SJSA1 (cell line): ENCODE measurements at places on chromosomes 16 and 17. TPM values are rescaled to one million over a fixed set of nuclear protein-coding genes. Genes with fewer than 3 reads are reported as not detected.
A peak's percentile ranks its signal among the peaks of the same experiment; 100 is the strongest.

DNA sequence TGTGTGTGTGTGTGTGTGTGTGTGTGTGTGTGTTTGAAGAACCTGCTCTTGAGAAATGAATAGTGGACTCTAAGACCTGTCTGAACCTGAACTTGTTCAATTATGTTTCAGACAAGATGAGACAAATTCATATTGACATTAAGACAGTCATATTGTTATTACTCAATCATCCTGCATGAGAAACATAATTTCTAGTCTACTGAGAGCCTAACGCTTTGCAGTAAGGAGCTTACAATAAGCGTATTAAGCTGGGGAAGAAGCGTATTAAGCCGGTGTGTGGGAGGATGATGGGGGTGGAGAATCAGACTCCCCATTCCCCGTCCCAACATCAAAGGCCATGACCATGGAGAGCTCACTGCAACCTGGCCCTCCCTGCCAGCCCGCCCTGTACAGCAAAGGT lies 22.4 kb upstream of the MNT start:
- no peaks in the 10 kb centered on the region for H3K27me3 ChIP-seq
- no peak overlapping the region for H3K27ac ChIP-seq
- no peak overlapping the region for H3K4me3 ChIP-seq
- H3K4me1 ChIP-seq = no peaks in the 10 kb centered on the region
- no peak for DNase-seq

DNA sequence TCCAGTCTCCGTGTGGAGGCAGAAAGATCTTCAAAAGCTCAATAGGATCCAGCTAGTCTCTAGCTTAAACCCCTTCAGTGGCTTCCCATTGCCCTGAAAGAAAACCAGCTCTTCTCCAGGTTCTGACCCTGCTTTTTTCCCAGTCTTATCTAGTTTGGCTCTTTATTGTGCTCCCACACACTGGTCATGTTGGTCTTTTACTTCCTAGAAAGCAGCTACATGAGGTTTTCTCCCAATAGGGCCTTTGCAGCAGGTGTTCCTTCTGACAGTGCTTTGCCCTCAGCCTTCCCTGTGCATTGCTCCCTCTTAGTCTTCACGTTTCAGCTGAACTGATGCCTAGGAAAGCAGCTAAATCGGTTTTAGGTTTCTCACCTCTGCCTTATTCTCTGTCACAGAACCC lies 21.7 kb upstream of the ABCA3 start:
- H3K27ac ChIP-seq = no peak overlapping the region
- no peak overlapping the region for H3K4me3 ChIP-seq
- peaks cover 45% of the 10 kb centered on the region for H3K27me3 ChIP-seq
- no peaks in the 10 kb centered on the region for H3K36me3 ChIP-seq
- no peaks in the 10 kb centered on the region for H3K4me1 ChIP-seq

DNA sequence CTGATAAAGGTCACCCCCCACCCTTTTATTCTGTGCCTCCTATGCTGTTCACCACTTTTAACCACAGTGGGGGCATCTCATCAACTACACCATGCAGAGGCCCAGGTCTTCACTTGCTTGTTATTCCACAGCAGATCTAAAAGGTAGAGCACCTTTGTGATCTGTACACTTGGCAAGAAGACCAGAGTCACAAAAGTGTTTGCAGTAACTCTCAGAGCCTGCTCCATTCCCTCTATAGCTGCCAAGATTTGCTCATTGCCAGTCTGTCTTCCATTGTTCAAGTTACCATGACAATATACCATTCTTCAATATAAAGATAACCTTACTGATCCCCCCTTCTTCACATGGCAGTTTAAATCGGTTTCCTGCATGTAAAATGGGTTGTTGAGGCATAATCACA lies 180.0 kb downstream of the TOX3 start:
- H3K36me3 ChIP-seq = no peaks in the 10 kb centered on the region
- no peaks in the 10 kb centered on the region for H3K27me3 ChIP-seq
- no peak overlapping the region for H3K27ac ChIP-seq
- no peaks in the 10 kb centered on the region for H3K4me1 ChIP-seq
- H3K4me3 ChIP-seq = no peak overlapping the region
- DNase-seq = no peak

DNA sequence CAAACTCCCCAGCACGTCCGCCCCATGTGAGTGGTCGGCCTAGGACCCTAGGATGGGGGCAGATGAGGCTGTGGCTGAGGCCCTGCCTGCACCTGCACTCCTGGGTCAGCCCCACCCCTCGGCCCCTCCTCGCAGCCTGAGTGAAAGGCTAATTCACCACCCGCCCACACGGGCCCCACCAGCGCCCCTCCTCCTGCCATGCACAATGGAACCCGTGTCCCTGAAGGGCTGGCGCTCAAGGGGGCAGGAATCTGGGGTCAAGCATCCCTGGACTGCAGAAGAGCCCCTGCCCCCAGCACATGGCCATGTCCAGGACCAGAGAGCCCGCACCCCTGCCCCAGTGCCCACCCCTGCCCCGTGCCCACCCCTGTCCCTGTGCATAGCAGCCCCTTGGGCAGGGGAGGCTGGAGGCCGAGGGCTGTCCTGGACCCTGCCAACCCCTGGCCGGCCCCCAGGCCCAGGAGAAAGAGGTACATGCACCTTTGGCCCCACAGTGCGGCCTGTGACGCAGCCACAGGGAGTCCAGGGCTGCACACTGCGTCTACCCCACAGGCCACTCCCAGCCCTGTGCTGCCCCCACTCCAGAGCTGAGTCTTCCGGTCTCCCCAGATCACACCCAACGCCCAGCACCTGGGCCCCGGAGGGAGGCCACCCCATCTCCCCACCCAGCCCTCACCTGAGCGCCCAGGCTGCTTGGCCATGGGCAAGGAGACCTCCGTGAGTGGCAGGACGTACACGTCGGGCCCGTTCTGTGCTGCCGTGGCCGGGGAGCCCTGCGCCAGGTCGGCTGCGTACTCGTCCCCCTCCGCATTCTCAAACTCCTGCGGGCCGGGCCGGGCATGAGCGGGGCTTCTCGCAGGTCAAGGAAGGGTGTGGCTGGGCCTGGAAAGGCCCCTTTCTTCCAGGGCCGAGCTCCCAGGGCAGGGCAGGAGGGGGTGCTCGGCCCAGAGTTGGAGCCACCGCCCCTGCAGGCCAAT lies 34.6 kb upstream of the PVALEF start:
- H3K4me1 ChIP-seq = no peaks in the 10 kb centered on the region; the same call in 1 of the 2 replicates
- DNase-seq = no peak
- H3K27ac ChIP-seq = no peak overlapping the region
- H3K36me3 ChIP-seq = no peaks in the 10 kb centered on the region
- no peak overlapping the region for H3K4me3 ChIP-seq

DNA sequence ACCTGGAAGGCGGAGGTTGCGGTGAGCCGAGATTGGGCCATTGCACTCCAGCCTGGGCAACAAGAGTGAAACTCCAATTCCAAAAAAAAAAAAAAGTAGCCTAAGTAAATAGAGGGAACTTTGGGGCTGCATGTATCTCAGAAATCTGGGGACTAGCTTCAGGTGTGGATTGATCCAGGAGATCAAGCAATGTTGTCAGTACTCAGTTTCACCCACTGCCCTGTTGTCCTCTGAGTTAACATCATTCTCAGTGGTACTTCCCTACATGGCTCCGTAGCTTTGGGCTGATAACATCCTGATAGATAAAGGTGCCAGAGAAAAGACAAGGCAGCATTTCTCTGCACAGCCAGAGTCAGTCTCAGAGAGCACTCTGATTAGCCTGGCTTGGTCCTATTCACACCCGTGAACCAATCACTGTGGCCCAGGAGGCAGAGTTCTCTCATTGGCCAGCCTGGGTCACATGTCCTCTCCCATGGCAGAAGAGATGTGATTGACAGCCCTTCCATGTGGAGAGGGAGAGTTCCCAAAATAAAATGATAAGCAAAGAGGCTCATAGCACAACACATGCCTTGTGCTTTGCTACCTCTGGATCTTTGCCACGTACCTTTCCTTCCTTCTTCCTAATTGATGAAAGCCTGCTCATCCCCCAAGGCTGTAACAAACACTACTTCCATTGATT lies 99.6 kb downstream of the ABCC1 start:
- no peaks in the 10 kb centered on the region for H3K27me3 ChIP-seq
- H3K36me3 ChIP-seq = peaks cover 77% of the 10 kb centered on the region
- peaks cover 38% of the 10 kb centered on the region for H3K4me1 ChIP-seq
- no peak overlapping the region for H3K4me3 ChIP-seq
- peak overlapping the region; percentile 0; the same call in 1 of the 2 replicates for H3K27ac ChIP-seq
- DNase-seq = no peak

DNA sequence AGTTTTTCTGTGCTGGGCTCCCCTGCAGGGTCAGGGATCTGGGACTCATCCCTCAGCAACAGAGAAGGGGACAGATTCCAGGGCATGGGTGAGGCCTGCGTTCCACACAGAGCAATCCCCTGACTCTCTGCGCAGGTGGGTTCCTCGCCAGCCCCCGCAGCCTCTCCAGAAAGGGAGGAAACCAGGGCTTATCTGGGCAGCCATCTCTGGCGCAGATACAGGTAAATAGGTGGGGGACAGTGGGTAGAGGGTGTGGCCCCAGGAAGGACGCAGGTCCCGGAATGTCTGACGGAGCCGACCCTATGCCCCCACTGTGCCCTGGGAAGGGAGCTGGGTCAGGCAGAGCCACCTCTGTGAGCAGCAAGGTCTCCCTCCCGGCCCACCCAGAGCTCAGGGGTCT lies 23.2 kb downstream of the PIEZO1 start:
- peaks cover 80% of the 10 kb centered on the region for H3K36me3 ChIP-seq
- no peak overlapping the region for H3K4me3 ChIP-seq
- peaks cover 52% of the 10 kb centered on the region for H3K4me1 ChIP-seq
- H3K27me3 ChIP-seq = no peaks in the 10 kb centered on the region
- H3K27ac ChIP-seq = no peak overlapping the region

- H3K36me3 ChIP-seq = no peaks in the 10 kb centered on the region
- H3K4me3 ChIP-seq = no peak overlapping the region
- H3K27ac ChIP-seq = no peak overlapping the region
- H3K4me1 ChIP-seq = no peaks in the 10 kb centered on the region
Observed at GRCh38 chr16:83541231-83541630, 266.5 kb upstream of the HSBP1 start.

GRCh38 chr16:30187556-30187865 lies 4.1 kb downstream of the CORO1A start:
- peaks cover 9% of the 10 kb centered on the region; the same call in 1 of the 2 replicates for H3K4me1 ChIP-seq
- no peak overlapping the region for H3K4me3 ChIP-seq
- no peaks in the 10 kb centered on the region for H3K36me3 ChIP-seq
- no peaks in the 10 kb centered on the region for H3K27me3 ChIP-seq
- no peak overlapping the region for H3K27ac ChIP-seq

- H3K27me3 ChIP-seq = peaks cover 20% of the 10 kb centered on the region
- H3K36me3 ChIP-seq = peaks cover 28% of the 10 kb centered on the region
- no peak overlapping the region for H3K27ac ChIP-seq
- no peaks in the 10 kb centered on the region for H3K4me1 ChIP-seq
- H3K4me3 ChIP-seq = no peak overlapping the region
Observed at GRCh38 chr17:42848093-42848492, 2.9 kb upstream of the AOC3 start.

- H3K36me3 ChIP-seq = peaks cover 7% of the 10 kb centered on the region
- no peaks in the 10 kb centered on the region for H3K27me3 ChIP-seq
- H3K4me3 ChIP-seq = no peak overlapping the region
- no peak overlapping the region for H3K27ac ChIP-seq
- H3K4me1 ChIP-seq = peaks cover 10% of the 10 kb centered on the region
Observed at GRCh38 chr17:2222901-2223616, 80.5 kb downstream of the SMG6 start.

DNA sequence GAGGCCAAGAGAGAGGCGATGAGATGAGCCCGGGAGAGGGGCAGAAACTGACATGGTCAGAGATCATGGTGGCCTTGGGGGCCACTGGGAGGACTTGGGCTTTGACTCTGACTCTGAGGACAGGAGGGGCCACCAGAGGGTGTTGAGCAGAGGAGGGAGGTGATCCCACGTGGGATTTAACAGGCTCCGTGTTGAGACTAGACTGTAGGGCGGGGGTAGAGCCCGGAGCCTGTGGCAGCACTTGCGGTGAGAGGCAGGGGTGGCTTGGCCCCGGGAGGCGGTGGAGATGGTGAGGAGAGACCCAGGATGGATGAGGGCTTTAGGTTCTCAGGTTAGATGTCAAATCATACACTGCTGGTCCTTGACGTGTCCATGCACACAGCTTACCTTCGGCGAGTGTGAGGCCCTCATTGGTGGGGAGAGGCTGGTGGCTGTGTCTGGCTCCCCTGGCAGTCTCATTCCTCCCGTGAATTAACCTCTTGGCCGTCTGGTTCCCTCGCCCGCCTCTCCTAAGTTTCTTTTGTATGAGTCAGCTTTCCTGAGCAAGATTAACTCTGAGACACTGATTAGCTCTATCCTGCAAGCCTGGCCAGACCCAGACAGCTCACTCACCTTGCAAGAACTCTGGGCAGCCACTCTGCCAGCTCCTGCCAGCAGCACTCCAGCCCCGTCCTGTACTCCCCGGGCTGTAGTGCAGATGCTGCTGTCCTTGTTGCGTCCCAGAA lies 39.7 kb downstream of the VPS35L start:
- peaks cover 22% of the 10 kb centered on the region for H3K36me3 ChIP-seq
- H3K4me3 ChIP-seq = no peak overlapping the region
- peak; percentile 16 for DNase-seq

DNA sequence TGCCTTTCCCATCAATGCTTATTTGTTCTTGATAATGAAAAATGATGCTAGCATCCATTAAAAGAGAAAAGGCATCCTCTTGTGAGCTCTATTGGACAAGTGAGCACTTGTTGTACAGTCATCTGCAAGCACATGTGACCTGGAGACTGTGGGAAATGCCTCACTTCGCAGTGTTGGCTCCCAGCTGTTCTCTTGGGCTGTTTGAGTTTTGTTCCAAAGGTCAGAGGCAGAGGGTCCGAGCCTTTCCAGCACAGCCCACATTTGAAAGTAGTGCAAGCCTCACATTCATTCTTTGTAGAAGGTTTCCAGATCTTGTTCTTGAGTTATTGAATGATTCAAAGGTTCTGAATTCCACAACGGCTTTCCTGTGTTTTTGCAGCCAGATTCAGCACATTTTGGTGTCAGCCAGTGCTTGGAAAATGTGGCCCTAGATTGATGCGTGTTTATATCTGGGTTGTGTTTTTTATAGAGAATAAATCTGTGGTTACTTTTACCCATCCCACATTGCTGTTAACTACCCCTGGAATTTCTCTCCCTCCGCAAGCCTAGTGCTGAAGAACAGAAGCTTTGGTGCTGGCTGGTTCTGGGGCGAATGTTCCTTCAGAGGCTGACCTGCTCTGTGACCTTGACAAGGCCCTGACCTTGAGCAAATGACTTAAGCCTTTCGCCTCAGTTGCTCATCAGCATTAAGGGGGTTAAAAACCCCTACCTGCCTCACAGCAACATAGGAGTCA lies 49.8 kb downstream of the CDH1 start:
- peaks cover 16% of the 10 kb centered on the region for H3K4me1 ChIP-seq
- no peak overlapping the region for H3K27ac ChIP-seq
- no peaks in the 10 kb centered on the region for H3K36me3 ChIP-seq

- H3K4me1 ChIP-seq = no peaks in the 10 kb centered on the region
- H3K27me3 ChIP-seq = peaks cover 12% of the 10 kb centered on the region
- no peak for DNase-seq
- no peaks in the 10 kb centered on the region for H3K36me3 ChIP-seq
- H3K4me3 ChIP-seq = no peak overlapping the region
Observed at GRCh38 chr17:77684803-77685798, 273.4 kb upstream of the TNRC6C start.

RAB26 gene
- total RNA-seq = 0.16 TPM in 1 of 2 replicates, not detected in the other

PLLP gene
- total RNA-seq = not detected in 2 replicates

TMC5 gene
- not detected in 2 replicates for total RNA-seq

ADAD2 gene
- not detected in 2 replicates for total RNA-seq

KRT27 gene
- total RNA-seq = not detected in 2 replicates

FADS6 gene
- total RNA-seq = not detected in 2 replicates

GLG1 gene
- 71.1 and 78.5 TPM in 2 replicates for total RNA-seq

CTF1 gene
- 1.3 and 3.5 TPM in 2 replicates for total RNA-seq

SEPTIN12 gene
- not detected in 2 replicates for total RNA-seq

ABCA3 gene
- total RNA-seq = 0.06 TPM in 1 of 2 replicates, not detected in the other

LAT gene
- 2.0 TPM in 1 of 2 replicates, not detected in the other for total RNA-seq
